ENCODE measurements at places on chromosomes 2 and 18.
A peak's percentile ranks its signal among the peaks of the same experiment; 100 is the strongest.

DNA sequence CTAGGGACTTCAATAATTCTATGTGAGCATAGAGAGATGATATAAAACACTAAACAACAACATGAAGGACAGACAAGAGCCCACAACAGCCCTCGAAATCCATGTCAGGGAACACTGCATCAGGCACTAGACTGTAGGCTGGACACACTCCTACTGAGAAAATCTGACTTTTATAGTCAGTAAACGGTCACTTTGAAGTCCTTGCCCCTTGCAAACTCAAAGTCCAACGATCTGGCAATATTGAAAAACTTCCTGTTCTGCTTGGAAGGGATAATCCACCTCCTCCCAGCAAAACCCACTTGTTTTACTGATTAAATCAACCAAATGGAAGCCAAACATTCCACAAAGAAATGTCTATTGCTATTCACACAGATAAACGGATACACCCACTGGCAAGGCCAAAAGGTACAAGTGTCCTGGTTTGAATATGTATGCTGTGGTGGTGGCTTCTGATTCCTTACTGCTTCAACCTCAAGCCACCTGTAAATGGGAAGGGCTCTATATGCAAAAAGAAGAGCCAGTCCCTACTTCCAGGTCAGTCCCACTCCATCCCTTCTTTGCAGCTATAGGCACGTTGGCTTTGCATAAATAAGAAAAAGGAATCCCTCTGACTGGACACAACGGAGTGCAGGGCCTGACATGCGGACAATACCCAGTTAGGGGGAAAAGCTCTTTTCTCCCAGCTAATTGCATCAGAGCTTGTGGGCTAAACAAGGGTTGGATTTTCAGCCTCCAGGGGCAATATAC, 56.6 kb downstream of the STK39 start:
- DNase-seq: no peak

- peak; percentile 9 for DNase-seq
These were observed 694.5 kb downstream of the RNF144A start for GRCh38 chr2:7611750-7612149.

GRCh38 chr2:232484628-232485347, 2.8 kb downstream of the ECEL1 start:
- no peak for DNase-seq

DNA sequence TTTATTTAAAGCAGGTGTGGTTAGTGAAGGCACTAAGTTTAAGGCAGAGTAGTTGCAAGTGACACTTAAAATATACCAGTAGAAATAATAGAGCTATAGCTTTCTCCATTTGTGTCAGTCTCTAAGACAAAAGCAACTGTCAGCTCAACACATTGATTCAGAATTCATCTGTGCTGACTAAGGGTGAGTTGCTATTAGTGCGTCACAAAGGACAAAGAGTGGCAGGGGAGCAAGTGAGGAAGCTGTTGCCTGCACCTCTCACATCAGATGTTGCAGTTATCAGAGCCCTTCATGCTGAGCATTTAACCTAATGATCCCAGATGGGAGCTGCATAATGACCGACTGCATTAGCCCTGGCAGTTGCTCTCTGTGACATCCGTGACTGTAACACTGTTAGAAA, 138.6 kb downstream of the DTNA start:
- DNase-seq: no peak

DNA sequence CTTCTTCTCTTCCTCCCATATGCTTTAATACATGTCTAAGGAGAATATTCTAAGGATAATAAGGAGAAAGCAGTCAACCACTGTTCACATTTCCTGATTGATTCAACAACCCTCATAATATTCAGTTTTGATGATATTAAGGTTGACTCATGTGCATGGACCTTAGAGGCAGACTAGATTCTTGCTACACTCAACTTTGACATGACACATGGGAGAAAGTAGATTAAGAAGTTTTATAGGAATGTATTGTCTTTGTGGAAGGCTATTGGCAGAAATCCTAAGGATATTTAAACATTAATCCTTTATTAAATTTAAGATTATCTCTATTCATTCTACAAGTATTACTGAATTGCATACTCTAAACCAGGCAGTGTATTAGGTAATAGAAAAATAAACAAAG, 309.1 kb upstream of the CYRIA start:
- DNase-seq: no peak

GRCh38 chr2:143617803-143618415, 488.7 kb downstream of the ARHGAP15 start:
- no peak for DNase-seq

GRCh38 chr2:77104554-77104953, 417.6 kb downstream of the LRRTM4 start:
- DNase-seq: no peak

Measured in activated CD4-positive, alpha-beta T cell treated with anti-CD3 and anti-CD28 coated beads, Interleukin-10, Interleukin-2, amounts not matched to agents 100 ng/mL and 50 ng/mL, durations not matched to agents 16 hours and 8 hours (primary cell).